IMR-90 (cell line): ENCODE measurements at places on chromosomes 2 and 18.

DNA sequence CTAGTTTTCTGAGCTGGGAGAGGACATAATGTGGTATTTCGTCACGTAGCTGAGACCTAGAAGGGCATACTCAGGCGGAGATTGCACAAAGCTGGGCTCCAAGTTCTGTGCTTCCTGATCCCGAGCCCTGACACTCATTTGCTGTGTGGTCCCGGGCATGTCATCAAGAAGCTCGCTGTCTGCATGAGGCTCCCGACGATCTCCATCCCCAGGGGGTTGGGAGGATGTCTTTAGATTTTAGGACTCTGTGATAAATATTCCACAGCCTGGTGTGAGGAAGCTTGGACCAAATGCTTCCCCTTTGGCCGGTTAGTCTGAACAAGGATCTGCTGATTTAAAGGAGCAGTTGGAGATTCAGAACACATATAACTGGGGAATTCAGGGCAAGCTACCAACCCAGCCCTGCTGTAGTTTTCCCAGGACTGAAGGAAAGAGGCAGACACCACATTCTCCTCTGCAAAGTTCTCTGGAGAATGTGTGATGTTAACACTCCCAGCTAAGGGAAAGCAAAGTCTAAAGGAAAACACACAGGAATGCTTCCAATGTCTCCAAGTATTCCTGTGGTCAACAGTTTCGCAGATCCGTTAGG, 2.3 kb downstream of the KCNE4 start:
- DNase-seq: peak; percentile 76

GRCh38 chr2:187435756-187436155, 12.3 kb downstream of the CALCRL start:
- DNase-seq: no peak

DNA sequence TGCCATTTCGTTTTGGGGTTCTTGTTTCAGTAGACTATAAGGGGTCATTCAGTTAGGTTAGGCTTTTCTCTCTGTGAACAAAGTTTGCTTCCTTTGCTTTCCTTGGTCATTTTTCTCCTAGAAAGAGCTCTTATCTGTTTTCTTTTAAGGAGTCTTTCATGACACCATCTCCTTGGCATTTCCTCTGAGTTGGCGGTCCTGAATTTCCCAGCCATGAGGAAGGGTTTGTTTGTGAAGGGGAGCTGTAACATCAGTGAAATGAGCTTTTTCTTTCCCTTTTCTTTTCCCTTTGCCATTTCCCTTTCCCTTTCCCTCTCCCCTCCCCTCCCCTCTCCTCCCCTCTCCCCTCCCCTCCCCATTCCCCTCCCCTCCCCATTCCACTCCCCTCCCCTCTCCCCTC, 61.7 kb downstream of the MAP4K4 start:
- peak; percentile 97 for DNase-seq

GRCh38 chr2:25290811-25291495, 50.8 kb downstream of the DNMT3A start:
- DNase-seq: peak; percentile 23

- DNase-seq: no peak
These were observed 51.8 kb downstream of the PMAIP1 start for GRCh38 chr18:59951591-59951990.

DNA sequence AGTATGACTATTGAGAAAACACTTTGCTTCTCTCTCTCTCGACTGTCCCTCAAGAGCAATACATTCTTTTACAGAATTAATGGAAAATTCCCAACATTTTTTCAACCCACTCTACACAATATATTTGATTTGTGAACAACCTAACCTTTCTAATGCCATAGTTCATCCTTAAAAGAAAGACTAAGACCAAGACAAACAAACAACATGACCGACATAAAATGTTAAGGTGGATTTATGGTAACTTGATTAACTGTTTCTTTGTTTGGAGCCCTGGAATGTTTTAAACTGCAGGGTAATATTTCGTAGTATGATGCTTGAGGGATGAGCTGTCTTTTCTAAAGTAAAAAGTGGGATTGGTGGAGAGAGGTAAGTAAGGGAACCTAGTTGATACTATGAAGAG, 738.2 kb downstream of the MBD2 start:
- no peak for DNase-seq

- DNase-seq: peak; percentile 74
These were observed 19.5 kb upstream of the CFAP36 start for GRCh38 chr2:55500025-55500424.

- peak; percentile 75 for DNase-seq
These were observed 39.1 kb downstream of the FBXO11 start for GRCh38 chr2:47867205-47867604.

DNA sequence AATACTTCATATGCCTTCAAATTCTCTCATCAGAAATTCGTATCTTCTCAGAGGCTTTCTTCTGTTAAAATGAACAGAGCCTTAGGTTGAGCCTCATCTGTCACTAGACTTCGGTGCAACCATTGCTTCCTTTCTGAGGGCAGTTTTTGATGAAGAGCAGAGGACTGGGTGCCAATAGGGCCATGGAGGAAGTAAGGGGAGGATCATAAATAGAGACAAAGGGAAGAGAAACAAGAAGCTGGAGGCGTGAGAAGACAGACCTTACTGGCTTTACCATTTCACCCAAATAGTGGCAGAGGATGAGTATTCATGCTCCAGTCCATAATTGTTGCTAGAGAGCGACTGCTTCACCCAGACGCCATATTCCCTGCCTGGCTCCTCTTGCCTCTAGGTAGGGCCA, 215.6 kb upstream of the PKDCC start:
- DNase-seq: no peak

DNA sequence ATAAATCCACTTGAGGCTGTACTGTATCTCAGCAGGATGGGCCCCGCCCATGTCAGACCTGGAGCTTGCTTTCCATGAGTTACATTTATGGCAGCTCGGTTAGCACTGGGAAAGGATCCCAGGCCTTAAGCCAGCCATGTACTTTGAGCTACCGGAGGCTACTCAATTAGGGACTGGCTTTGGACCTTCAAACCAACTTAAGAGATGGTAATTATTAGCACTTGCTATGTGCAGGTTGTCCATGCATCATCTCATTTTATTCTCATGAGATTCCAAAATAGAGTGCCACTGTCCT, 64.4 kb downstream of the ACTR2 start:
- no peak for DNase-seq

GRCh38 chr2:13057671-13058070, 340.9 kb downstream of the TRIB2 start:
- DNase-seq: no peak

DNA sequence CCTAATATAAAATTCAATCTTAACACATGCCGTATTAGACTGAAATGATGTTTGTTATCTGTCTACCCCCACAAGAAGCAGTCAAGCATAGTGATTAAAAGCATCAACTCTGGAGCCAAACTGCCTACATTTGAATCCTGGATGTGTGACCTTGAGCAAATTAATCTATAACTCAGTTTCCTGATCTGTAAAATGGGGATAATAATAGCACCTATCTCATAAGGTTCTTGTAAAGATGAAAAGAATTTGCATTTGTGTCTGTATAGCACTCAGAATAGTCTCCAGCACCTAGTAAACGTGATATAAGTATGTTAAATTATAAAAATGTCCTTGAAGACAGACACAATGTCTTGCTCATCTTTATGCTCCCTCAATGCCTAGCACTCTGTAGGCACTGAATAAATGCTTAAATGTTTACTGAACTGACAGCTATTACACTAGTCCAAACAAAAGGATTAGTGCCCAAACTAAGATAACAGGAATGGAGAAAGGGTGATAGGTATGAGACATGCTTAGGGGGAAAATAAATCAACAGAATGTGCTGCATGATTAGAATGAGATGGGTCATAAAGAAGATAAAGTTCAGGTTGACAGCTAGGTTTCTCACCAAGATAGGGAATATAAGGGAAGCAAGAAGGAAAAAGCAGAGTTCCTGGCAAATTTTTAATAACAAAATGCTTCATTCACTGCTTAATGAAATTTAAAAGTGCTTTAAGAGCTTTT, 180.6 kb downstream of the ATAD2B start:
- DNase-seq: no peak

DNA sequence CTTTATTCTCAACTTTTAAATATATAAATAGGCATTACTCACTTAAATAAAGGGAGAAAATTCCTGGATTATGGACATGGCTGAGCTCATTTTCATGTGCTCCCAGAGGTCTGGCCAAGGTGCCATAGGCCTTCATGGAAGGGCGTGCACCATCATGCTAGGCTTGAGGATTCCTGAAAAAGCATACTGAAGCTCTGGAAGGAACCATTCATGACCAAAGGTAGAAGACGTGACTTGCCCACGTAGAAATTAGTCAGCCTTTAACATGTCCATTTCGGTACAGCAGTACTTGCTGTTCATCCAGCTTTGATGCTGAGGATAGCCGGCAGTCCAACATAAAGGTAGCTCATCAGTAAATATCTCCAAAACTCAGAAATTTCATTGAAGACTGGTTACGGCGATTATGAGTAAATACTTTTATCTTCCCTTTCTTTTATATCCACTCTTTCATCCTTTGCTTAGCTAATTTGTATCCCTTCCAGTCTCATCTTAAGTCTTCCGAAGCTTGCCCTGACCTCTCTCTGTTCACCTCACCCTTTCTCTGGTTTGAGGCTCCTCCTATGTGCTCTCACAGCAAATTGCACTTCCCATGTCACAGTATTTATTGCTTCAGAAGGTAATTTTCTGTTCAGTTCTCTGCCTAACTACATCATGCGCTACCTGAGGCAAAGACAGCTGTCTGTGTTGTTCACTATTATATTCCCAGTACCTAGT, 32.3 kb upstream of the ASNSD1 start:
- DNase-seq: no peak

DNA sequence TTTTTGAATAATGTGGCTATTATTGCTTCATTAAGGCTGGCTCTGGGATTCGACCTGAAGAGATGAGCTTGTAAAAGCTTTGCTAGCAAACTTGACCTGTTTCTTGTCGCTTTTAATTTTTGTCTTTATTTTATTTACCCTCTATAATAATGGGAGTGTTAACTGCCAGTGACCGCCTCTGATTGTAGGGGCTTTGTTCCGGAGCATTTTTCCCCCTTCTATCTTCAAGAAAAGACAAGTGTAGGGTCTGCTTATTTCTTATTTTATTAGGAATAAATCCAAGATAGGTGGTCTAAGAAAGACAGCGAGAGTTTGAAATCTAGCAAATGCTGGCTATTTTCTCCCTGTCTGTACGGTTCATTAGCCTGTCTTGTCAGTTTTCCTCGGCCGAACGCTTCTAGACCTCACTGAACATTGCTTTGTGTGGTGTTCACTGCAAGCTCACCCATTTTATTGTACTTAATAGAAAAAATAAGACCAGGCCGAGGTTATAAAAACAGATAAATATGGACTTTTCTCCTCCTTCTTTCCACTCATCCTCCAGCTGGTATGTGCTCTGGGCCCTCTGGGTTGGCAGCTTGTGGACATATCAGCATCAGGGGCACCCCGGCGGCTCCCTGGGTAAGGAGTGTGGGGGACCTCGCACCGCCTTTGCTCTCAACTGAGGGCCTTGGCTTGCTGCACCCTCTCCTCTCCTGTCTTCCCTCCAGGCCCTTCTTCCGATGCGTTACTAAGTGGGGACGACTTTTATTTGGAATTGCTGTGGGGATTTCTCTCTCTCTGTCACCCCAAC, 8.5 kb downstream of the MEIS1 start:
- no peak for DNase-seq

DNA sequence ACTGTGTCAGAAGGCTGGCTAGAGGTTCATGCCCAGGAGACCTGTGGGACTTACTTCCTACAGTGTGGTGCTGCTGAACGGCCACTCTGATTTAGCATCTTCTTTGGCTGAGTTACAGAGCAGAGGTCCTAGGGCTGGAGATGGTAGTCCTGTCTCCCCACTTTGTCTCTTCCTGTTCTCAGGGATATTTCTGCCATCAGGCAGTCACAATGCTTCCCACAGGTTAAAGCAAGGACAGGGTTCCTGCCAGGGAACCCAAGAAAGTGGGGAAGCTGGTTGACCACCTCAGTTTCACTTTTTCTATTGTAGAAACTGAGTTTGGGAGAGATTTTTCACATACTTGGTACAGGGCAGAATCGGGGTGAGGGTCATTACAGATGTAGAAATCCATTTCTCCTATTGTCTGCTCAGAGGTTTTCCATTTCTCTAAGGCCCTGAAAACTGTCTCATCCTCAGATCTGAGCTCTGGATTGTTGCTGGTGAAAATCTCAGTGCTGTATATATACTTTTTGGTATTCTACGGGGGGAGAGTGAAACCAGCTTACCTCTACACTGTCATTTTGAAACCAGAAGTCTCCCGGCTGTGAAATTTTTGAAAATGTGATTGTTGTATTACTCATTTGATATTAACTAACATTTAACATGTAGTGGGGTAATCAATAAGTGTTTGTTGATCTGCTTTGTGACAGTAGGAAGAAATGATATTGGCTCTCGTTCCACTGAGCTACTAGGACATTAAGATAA, 37.0 kb upstream of the MEP1B start:
- no peak for DNase-seq
